Placental pericyte (primary cell): ENCODE measurements at places on chromosomes 5 and 9. TPM values are rescaled to one million over a fixed set of nuclear protein-coding genes. Genes with fewer than 3 reads are reported as not detected.

The ECSCR gene
- 0.43 TPM in 1 of 2 replicates, not detected in the other for total RNA-seq

The FOXD4L4 gene
- total RNA-seq: 0.14 TPM in 1 of 2 replicates, not detected in the other

The ACTBL2 gene
- 1.8 and 3.3 TPM in 2 replicates for total RNA-seq

The NRG2 gene
- total RNA-seq: 0.22 and 1.0 TPM in 2 replicates

The PCAT7 gene
- 0.66 and 1.0 TPM in 2 replicates for total RNA-seq

The IFNA2 gene
- total RNA-seq: not detected in 2 replicates

The MUSK gene
- total RNA-seq: 0.14 and 0.44 TPM in 2 replicates

The SAPCD2 gene
- total RNA-seq: 0.22 and 15.9 TPM in 2 replicates

The KIF20A gene
- total RNA-seq: 0.66 and 67.7 TPM in 2 replicates

The NTNG2 gene
- total RNA-seq: 1.1 and 2.8 TPM in 2 replicates

The RASEF gene
- total RNA-seq: 0.44 and 0.57 TPM in 2 replicates

The ACTL7B gene
- total RNA-seq: 0.14 TPM in 1 of 2 replicates, not detected in the other

The EPB41L4B gene
- 0.14 and 0.44 TPM in 2 replicates for total RNA-seq

The OLFM1 gene
- total RNA-seq: 0.14 and 0.44 TPM in 2 replicates

The PCDHB11 gene
- total RNA-seq: under 0.01 and 0.29 TPM in 2 replicates

The FBP1 gene
- total RNA-seq: not detected in 2 replicates

The ACOT12 gene
- 0.57 and 0.66 TPM in 2 replicates for total RNA-seq

The SCAI gene
- 4.6 and 6.2 TPM in 2 replicates for total RNA-seq

The NR5A1 gene
- not detected in 2 replicates for total RNA-seq
